ENCODE measurements at places on chromosomes 5 and 9.

- DNase-seq = no peak
Observed at GRCh38 chr5:177545487-177546257, 8.7 kb downstream of the FAM193B start.

DNA sequence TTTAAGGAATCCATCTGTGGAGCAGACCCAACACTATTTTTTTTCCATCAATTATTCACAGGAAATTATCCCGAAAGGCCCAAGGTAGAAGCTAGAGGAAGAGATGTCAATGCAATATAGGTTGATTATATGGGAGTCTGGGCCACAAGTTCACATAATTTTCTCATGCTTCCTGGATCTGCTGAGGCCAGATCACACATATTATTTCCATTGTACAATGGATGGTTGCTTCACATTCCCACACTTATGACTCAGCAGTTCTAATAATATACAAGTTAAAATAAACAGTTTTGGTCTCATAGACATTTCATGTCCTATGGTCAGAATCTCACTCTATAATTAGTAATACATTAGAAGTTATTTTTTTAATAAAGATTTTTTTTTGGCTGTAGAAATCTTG is 66.0 kb upstream of the PTPRD start:
- no peak for DNase-seq

GRCh38 chr5:176744584-176744965 is 65.8 kb upstream of the UNC5A start:
- DNase-seq = peak; percentile 47

GRCh38 chr9:89668216-89668865 is 63.5 kb downstream of the GADD45G start:
- no peak for DNase-seq

GRCh38 chr5:76638479-76638878 is 15.3 kb upstream of the F2RL2 start:
- no peak for DNase-seq

DNA sequence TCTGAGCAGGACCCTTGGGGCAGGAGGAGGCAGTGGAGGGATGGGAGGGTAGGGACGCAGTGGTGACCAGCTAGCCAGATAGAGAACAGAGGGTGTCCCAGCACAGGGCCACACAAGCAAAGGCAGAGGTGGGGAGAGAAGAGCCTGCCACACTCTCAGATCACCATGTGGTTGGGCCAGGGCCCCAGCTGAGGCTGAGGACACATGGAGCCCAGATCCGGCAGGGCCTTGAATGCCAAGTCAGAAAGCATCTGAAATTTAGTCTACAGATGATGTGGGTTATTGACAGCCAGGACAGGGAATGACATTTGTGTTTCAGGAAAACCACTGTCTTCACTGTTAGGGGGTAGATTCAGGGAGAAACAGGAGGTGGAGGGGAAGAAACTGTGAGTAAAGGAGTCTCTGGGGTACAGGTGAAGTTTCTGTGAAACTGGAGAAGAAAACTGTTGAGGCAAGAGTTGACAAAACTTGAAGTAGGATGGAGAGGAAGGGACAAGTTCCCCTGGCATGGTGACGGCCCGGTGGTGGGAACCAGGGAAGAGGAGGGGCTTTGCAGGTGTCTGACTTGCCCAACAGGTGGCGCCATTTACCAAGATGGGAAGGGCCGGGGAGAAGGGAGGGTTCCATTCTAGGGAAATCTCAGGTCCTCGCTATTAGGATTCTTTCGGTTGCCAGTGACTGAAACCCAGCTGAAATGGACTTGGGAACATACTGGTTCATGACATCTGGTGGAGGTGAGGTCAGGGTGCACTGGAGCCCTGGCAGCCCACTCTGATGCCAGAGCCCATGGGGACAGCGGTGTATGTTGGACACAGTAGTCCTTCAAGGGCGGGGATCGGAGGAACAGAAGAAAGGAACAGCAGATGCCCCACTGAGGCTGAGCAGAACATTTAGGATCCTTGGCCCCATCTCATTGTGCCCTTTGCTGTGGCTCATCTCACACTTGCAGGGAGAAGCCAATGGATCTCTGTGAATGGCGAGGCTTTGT is 100.1 kb downstream of the KCNIP1 start:
- peak; percentile 92 for DNase-seq

DNA sequence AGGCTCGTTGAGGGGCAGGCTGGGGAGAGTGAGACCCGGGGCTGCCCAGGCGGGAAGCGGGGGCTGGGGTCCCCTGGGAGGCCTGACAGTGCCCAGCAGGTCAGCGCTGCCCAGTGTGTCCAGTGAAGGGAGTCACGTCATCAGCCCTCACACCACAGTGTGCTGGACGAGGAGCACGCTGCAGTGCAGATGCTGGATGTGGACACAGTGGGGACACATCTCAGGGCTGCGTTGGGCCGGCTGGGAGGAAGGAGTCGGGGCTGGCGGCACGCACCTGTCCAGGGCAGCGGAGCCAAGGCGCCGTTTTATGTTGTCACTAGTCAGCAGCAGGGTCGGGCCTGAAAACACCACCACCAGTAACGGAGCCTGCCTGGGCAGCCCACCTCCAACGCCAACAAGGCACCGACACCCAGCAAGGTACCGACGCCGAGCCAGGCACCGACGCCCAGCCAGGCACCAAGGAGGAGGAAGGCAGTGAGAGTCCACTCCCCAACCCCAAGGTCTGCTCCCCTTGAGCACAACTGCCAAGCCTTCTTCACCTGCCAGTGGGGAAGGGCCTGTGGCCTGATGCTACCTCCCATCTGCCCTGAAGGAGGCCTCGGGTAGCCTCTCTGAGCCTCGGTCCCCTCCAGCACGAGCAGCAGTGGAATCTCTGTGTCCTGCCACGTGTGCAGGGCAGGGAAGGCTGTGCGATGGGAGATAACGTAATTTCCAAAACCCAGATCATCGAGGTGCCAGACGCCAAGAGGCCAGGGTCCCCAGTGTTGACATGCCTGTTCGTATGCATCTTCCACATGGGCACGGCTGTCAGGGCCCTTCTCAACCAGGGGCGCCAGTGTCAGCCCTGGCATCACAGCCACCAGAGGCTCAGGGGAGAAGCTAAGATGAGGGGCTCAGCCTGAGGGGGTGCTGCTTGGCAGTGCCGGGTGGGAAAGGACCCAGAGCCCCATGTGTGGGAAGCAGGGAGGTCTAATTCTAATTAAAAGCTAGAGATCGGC is 21.9 kb upstream of the NSMF start:
- DNase-seq = no peak

GRCh38 chr9:16591092-16591491 is 279.4 kb downstream of the BNC2 start:
- DNase-seq = no peak

GRCh38 chr5:142941245-142941644 is 171.1 kb downstream of the ARHGAP26 start:
- no peak for DNase-seq

- no peak for DNase-seq
Observed at GRCh38 chr5:116305899-116306298, 221.1 kb downstream of the COMMD10 start.

GRCh38 chr5:110333384-110333783 is 393.1 kb downstream of the TMEM232 start:
- DNase-seq = peak; percentile 13

DNA sequence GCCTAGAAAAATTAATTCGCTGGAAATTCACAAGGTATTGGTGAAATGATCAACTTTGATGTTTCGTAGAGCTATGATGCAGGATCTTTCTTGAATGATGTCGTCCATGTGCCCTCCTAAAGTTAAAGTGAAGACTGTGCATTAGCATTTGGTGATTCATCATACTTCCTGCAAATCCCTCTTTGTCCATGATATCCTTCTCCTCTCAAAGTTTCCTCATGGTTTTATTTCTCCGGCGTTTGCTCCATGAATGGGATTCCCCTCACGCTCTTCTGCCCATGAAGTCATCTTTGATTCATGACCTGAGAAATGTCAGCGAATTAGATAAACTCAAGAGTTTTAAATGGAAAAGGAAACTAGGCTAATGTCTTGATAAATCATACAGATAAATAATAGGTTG is 372.7 kb downstream of the PSAT1 start:
- no peak for DNase-seq

DNA sequence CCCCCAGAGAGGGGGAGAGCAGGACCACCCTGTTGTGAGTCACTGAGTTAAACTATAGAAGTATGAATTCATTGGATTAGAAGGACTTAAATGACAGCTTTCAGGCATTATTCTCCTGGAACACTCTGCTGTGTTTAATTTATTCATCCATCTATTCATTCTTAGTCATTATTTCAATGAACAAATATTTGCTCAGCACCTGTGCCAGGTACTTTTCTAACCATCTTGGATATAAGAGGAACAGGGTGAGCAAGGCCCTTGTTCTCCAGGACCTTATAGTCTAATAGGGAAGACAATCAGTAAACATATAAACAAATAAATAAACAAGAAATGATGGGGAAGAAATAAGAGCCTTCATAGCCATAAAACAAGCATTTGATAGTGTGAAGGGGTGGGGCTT is 483.9 kb upstream of the BRINP1 start:
- DNase-seq = no peak

- DNase-seq = no peak
Observed at GRCh38 chr9:28762167-28762566, 1188.9 kb upstream of the C9orf72 start.

DNA sequence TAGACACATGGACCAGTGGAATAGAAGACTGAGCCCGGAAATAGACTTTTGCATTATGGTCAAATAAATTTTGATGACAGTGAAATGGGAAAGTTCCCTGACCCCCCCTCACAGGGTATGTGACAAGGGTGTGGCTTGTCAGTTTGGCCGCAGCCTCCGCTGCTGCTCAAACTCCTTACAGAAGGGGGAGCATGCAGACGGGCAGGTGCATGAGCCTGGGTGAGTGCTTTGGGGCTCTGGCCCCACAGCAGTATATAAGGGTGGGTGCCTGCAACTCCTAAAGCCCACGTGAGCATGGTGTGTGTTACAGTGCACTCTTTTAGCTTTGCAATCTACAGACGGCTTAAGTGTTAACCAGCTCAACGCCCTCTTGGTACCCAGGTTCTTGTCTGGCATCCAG is 21.9 kb upstream of the CAPSL start:
- no peak for DNase-seq

DNA sequence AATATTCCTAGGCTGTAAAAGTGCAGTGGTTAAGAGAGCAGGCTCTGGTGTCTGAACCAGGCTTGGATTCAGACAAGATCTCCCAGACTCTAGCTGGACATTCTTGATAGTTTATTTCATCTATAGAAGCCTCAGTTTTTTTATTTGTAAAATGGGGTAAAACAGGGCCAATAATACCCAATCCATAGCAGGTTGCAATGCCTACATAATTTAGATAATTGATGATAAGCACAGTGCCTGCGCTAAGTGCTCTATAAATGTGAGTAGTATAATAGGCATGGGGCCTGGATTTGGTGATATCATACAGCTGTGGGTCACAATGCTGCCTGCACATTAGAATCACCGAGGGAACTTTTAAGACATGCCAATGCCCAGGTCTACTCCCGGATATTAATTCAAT is 603.5 kb downstream of the ISL1 start:
- DNase-seq = no peak

DNA sequence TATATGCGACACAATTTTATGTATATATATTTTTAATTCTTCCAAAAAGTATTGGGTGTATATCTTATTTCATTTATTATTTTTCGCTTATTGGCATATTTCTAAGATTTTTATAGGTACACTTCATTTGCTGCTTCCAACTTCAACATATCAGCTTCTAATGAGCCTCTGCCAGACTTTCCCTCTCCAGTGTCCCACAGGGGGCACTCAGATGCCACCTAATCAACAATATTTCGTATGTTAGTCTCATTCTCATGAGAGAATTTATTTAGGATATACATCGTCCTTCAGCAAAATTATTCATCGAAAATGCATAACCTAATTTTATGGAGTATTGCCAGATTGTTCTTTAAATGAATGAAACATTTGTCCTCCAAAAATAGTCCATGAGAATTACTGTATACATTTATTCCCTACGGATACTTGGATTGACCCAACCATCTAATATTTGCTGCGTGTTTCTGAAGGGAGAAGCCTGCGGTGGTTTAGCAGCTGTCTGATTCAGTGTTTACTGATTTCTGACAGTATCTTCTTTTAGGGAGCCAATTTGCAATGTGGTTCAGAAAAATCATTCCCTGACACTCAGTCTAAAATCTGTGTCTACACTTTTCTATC is 100.6 kb upstream of the SELENOP start:
- DNase-seq = no peak

DNA sequence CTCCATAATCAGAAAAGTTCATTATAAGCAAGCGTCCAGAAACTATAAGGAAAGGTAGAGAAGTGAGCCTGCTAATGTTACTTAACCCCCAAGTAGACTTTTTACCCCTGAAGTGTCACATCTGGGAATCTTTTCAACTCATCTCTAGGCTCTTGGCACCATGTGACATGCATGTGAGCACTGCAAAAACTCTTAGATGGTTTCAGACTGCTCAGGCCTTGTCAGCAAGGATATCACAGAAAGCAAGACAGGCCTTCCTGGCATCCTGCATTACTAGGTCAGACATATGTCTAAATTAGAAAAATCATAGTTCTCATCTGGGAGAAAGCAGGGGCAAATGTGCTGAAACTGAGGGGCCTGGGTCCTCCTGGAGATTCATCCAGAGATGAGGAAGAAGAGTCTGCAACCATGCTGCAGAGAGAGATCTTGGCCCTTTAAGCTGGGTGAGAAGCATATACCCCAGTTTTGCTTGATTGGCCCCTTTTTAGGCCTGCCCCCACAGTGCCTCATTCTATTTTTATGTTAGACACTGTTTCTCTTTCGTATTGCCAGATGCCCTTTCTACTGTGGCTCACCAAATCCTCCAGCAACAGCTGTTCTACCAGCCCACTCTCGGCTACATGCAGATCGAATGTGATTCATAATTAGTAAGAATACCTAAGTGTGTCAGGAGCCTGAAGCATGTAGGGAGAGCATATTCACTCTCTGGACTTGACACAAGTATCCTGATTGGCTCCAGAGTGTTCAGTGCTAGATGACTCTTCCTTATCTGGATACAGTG is 19.0 kb downstream of the TMEM8B start:
- no peak for DNase-seq

- DNase-seq = no peak
Observed at GRCh38 chr5:39466846-39467245, 42.1 kb upstream of the DAB2 start.

DNA sequence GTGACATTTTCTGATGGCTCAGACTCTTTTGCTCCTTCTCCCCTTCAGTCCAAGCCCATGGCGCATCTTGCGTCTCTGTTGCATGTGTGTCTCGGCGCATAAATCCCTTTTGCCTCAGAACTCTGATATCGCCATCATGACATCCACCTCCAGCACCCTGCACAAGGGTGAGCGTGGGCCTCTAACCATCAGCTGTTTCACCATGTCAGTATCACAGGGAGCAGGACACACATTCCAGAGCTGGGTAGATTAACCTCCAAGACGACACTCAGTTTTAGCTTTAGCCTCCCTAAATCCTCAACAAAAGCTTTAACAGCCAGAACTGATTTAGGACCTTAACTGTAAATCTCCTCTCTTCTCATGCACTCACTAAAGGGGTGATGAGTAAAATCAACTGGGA is 239.0 kb downstream of the EBF1 start:
- DNase-seq = no peak

- no peak for DNase-seq
Observed at GRCh38 chr5:160419458-160420330, 813 bp upstream of the SLU7 start.

- no peak for DNase-seq
Observed at GRCh38 chr5:95784514-95785302, 37.8 kb downstream of the GLRX start.

GRCh38 chr9:89635816-89636215 is 31.0 kb downstream of the GADD45G start:
- no peak for DNase-seq
